Activated CD4-positive, alpha-beta T cell treated with anti-CD3 and anti-CD28 coated beads, Interleukin-2, amount 50 U/mL, for 1 hour (primary cell): ENCODE measurements at places on chromosomes 12 and 14.
A peak's percentile ranks its signal among the peaks of the same experiment; 100 is the strongest.

DNA sequence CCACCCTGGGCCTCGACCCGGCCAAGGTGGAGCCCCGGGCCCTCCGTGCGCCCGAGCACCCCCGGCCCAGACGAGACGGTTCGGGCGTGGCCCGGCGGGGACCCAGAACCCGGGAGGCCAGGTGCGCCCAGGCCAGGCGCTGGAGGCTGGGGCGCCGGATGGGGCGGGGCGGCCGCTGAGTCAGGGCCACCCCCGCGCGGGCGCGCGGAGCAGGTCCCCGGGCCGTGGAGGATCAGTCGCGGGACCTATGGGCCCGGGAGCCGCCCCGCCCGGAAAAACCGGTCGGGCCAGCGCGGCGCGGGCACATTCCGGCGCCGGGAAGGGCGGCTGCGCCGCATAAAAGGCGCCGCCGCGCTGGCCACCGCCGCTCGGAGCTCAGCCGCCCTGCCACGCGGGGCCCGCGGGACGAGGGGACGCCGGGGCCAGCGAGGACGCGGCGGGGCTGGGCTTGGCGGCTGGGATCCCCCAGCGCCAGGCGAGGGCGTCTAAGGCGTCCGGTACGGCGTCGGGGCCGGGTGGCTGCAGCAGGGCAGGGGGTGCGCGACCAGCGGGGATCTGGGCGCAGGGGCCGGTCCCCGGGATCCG is 21.5 kb upstream of the KIF26A start:
- no peak for DNase-seq

DNA sequence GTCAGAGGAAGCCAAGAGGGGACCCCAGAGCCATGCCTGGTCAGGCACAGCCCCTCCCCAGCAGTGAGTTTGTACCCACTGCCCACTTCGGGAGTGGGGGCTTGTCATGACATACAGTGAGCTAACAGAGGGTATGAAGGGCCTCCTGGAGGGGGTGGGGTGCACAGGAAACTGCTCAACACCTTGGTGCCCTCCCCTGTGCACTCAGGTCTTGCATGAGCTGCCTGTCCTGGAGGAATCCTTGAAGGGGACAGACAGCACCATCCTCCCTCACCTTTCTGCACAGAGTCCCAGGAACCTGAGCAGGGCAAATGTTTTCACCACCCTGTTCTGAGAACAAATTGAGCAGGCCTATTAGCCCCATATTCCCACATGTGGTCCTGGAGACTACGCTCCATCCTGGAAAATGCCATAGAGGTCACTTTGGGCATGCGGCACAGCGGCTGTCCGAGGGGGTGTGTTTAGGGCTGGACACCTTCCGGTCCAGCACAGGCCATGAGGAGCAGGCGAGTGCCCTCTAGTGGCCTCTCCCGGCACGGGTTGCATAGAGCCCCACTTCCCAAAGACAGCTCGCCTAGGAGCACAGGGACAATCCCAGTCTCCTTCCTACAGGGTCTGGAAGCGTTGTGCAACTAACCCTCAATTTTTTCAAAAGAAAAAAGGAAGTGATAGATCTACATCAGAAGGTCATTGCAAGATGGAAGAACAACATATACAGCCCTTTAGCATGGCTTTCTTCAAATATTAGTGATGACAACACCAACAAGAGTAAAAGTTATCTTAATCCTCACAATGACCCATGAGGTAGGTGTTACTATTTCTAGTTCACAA is 31.9 kb upstream of the ZFP36L1 start:
- peak; percentile 29 for DNase-seq

DNA sequence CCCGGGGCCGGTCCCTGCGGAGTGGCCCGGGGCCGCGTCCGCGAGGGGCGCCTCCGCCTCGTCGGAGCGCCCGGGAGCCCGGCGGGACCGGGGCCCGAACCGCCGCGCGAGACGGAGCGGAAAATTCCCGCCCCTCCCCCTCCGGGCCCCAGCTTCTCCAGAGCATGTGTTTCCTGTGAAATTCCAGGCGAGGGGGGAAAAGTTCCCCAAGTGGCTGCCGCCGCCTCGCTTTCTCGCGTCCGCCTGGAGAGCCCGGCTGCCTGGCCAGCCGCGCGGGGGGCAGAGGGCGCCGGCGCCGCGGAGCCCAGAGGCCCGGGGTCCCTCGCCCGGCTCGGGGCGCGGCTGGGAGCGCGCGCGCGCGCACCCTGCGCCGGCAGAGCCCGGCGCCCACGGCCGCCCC is 904 bp downstream of the CACNA1C start:
- no peak for DNase-seq

DNA sequence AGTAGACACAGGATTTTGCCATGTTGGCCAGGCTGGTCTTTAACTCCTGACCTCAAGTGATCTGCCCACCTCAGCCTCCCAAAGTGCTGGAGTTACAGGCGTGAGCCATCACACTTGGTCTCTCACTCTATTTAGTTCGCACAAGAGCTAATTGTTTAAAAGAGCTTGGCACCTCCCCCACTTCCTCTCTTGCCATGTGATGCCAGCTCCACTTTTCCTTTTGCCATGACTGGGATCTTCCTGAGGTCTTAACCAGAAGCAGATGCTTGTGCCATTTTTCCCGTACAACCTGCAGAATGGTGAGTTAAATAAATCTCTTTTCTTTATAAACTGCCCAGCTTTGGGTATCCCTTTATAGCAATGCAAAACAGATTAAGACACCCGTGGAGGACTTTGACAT is 200.1 kb upstream of the FRMD6 start:
- DNase-seq, result no peak

- DNase-seq, result no peak
Measured at GRCh38 chr12:92938018-92938417, 8.9 kb upstream of the EEA1 start.

DNA sequence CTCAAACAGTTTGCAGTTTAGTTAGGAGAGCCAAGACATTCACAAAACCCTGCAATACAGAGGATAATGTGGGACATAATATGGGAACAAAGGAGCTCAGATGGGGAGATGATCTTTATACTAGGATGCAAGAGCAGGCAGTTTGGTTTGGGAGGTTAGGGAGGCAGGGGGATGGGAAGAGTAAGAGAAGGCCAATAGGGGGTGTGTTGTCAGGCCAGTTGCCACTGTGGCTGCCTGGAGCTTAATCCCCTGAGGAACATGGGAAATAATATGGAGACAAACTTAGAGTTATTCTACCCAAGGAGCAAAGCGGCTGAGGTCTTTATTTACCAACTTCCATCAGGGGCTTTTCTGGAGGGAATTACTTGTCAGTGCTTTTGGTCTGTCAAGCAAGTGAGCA is 10.0 kb upstream of the CSRP2 start:
- DNase-seq, result no peak

DNA sequence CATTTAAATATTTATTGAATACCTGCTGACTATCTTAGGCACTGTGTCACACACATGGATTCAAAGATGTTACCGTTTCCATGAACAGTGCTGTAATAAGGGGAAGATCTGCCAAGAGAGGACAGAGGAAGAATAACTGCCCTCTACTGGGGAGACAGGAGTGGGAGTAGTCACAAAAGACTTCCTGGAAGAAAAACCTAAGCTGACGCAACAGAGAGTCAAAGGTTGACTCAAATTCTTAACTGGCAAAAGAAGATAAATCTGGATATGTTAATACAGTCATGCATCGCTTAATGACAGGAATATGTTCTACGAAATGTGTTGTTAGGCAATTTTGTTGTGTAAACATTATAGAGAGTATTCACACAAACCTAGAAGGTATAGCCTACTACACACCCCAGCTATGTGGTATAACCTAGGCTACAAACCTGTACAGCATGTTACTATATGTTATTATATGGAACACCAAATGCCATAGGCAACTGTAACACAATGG is 51.5 kb downstream of the DCAF5 start:
- DNase-seq, result no peak

GRCh38 chr14:97866664-97867063 is 1069.5 kb downstream of the VRK1 start:
- no peak for DNase-seq

- no peak for DNase-seq
Measured at GRCh38 chr12:48070033-48070432, 35.8 kb downstream of the SENP1 start.

DNA sequence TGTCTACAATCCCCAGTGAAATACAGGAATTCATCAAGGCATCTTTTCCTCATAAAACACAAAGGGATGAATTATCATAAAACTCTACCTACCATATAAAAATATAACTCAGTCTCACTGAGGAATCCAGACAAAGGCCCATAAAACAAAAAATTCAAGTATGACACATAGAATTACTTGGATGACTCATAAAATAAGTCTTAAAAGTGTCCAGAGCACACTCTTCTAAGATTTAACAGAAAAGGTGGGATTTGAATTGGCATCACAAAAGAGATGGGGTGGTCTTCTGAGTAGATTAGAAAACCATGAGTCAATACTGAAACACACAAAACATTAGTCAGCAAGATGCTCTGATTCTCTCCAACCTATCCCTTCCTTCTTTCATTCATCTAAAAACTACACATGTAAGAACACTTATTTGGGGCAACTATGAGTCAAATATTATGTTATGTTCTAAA is 202.7 kb upstream of the GARIN6 start:
- no peak for DNase-seq

GRCh38 chr12:19489168-19489567 is 49.9 kb downstream of the AEBP2 start:
- DNase-seq, result no peak

DNA sequence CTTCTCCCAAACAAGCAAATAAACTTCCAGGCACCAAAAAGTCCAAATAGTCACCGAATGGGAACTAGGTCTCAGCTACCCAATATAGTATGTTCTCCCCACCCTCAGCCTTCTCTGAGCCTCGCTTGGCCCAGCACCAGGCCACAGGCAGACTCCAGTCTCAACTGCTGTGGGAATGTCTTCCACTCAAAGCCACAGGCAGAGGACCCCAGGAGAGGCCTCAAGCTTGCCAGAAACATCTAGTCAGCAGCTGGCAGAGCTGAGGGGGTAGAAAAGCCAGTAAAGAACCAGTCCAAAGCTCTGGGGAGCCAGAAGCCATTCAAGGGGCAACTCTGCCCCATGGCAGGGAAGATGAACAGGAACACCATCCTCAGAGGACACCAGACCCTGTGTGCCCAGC is 41.8 kb downstream of the FMNL3 start:
- DNase-seq, result no peak

- DNase-seq, result no peak
Measured at GRCh38 chr12:4379405-4379804, at the start of gene FGF23. Gene FGF23 (minus strand): TSS chr12:4379712. CDS start chr12:4379582, 130 bp downstream.

- no peak for DNase-seq
Measured at GRCh38 chr12:68939505-68939904, 6.5 kb upstream of the CPM start.

DNA sequence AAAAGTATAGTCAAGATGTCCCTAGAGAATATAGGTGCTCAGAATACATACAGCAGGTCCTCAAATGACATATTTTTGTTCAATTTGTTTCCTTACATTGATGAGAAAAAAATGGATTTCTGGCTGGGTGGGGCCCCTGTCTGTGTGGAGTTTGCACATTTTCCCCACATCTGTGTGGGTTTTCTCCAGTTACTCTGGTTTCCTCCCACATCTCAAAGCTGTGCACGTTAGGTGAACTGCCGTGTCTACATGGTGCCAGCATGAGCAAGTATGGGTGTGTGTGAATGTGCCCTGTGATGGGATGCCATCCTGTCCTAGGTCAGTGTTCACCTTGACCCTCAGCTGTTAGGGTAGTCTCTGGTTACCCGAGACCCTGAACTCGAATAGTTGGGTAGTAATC is 289.1 kb downstream of the GRIN2B start:
- DNase-seq, result no peak

- DNase-seq, result no peak
Measured at GRCh38 chr12:127245437-127245836, 1021.5 kb upstream of the TMEM132C start.

GRCh38 chr12:8692573-8692972 is 5.2 kb upstream of the RIMKLB start:
- no peak for DNase-seq

DNA sequence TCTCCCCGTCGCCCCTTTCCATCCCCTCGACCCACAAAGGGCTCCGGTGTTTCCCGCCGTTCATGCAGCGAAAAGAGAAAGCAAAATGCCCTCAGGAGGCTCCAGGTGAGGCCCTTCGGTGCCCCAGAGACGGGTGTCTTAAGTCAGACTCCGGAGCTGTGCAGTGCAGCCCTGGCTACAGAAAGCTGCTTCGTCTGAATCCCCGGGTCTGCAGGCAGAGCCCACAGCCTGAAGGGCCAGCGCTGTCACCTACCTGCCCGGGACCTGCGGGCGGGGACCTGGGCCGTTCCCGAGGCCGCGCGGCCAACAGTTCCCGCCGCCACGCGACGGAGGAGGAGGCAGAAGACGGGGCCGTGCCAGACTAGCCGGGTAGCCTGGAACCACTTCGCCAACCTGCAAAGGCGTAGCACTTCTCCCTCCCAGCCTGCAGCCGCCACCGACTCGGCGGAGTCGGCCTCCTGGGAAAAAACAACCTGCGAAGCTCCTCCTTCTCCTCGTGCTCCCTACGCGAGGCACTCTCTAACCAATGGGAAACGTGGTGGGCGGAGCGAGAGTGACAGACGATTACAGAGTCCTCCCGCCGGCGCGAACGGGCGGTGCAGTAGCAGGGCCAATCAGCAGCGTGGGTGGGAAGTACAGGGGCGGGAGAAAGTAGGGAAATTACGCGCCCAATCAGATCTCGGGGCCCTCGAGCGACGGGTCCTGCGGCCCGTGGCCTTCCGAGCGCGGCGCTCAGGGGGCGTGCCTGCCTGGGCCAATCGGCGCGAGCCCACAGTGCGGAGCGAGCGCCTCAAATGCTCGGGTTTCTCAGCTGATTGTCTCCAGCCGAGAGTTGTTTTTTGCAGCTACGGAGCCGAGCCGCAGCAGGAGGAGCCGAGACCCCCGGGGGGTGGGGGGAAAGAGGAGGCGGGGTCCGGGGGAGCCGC is at the start of the genes GPR137C and TXNDC16:
TSS of gene GPR137C (plus strand) at position 774 of the 926 bp plus-strand sequence. CDS start 312 bp downstream, outside the sequence.
TSS of gene TXNDC16 (minus strand) at position 443 of the 926 bp plus-strand sequence. CDS start 8,948 bp downstream, outside the sequence.
- DNase-seq, result peak; percentile 99

- no peak for DNase-seq
Measured at GRCh38 chr12:50195832-50196231, 28.7 kb upstream of the CERS5 start.

- DNase-seq, result no peak
Measured at GRCh38 chr12:104733717-104734175, 224.3 kb downstream of the SLC41A2 start.

GRCh38 chr14:101194373-101195308 is 291.1 kb upstream of the RTL1 start:
- no peak for DNase-seq

DNA sequence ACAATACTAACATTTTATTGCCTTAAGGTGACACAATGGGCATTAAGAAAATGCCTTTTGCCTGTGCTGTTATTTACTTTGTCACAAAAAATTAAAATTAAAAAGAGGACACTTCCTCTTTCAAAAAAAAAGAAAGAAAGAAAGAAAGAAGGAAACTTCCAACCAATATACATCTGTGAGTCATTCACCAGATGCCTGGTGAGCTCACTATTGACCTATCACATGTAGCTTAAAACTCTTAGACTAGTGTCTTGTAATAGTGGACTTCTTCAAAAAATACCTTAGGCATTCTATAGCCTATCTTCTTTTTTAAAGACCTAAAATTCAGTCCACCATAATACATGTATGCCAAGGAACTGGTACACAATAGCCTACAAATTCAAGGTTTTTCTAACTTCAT is 4.9 kb upstream of the SOX5 start:
- no peak for DNase-seq
